Renal cortex interstitium (tissue), 15 donors: ENCODE measurements at places on chromosomes 2 and 18.
A peak's percentile ranks its signal among the peaks of the same experiment; 100 is the strongest.

DNA sequence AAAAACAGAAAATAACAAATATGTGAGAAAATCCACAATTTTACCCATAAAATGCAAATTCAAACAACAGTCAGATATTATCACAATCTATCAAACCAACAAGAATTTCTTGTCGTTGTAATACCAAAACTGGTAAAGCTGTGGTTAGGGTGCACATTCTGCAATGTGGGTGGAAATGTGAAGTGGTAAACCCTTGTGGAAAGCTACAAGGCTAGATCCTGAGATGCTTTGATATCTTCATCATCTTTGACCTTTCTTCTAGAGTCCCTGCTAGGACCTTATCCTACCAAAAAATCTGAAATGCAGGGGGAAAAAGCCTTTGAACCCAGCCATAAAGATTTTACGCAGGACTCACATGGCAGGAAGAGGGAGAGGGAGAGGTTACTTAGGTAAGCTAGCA lies 17.2 kb upstream of the ATG16L1 start:
- no peak for DNase-seq

DNA sequence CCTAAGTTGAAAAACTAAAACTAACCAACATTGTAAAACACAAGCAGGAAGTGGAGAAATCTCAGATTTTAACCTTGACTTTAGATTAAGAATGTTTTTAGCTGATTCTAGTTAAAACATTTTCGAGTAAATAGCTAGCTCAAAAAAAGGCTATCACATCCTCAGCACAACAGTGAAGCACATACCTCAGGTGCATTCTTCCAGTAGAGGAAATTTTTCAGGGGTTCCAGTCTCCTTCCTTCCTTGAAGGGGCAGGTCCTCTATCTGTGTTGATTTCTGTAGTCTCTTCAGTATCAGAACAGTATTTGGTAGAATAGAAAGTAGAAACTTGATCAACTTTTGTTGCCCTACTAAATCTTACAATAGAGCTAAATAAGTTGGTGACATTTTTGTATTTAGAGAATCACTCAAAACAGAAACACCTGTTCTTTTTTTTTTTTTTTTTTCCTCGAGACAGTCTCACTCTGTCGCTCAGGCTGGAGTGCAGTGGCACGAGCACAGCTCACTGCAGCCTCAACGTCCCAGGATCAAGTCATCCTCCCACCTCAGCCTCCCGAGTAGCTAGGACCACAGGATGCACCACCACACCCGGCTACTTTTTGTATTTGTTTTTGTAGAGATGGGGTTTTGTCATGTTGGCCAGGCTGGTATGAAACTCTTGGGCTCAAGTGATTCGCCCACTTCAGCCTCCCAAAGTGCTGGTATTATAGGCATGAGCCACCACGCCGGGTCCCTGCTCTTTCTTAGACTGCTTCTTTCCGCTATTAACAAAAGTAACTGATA lies 6.9 kb upstream of the GPR155 start:
- DNase-seq, result no peak

GRCh38 chr2:121356058-121356640 lies 71.1 kb upstream of the TFCP2L1 start:
- peak; percentile 65 for DNase-seq

DNA sequence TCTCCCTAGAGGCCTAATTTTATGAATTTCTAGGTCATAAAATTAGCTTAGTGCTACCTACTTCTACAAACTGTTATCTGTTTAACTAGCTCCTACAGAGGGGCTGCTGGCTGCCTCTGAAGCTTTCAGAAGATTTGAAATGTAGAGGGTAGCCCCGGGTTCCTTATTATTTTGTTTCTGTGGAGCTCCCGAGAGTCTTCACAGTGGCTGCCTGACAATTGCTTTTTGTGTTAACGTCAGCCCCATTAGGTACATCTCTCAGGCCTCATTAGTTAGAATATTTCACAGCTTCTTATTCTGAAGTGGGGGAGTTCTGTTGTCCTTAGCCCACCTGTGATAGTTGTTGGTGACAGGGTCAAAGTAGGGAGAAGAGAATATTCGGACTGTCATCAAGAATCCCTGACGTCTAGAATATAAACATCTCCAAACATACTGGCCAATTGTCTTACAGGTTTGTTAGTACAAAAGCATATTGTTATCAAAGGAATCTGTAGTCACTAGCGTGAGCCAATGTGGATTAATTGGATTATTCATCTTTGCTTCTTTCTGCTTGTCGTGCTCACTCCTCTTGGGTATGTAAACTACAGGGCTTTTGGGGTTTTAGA lies 77.5 kb downstream of the DIS3L2 start:
- no peak for DNase-seq

DNA sequence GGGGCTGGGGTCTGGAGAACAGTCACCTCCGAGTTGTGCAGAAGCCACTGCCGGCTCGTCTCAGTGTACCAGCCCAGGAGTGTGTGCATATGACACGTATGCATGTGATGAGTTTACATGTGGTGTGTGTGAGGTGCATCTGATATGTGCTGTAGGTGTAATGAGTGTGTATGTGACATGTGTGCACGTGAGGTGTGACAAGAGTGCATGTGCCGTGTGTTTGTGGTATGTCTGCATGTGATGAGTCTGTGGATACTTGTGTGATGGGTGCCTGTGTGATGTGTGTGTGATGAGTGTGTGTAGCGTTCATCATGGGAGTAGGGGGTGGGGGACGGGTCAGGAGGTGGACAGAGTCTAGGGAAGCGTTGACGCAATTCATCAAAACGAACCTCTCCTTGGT lies 12.8 kb downstream of the NTSR2 start:
- no peak for DNase-seq

DNA sequence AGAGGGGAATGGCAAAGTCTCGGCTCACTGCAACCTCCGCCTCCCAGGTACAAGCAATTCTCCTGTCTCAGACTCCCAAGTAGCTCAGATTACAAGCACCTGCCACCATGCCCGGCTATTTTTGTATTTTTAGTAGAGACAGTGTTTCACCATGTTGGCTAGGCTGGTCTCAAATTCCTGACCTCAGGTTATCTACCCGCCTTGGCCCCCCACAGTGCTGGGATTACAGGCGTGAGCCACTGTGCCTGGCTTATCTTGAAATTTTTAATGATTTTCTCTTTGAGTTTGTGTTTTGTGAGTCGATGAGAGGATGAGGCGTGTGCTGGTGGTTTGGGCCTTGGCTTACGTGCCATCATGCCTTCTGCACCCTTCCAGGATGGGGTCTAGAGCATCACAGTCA lies 101.3 kb upstream of the ST3GAL5 start:
- no peak for DNase-seq

GRCh38 chr18:79940126-79940813 lies 11.2 kb downstream of the SLC66A2 start:
- DNase-seq, result no peak
